D721Med (cell line): ENCODE measurements at places on chromosomes 7 and 10.

DNA sequence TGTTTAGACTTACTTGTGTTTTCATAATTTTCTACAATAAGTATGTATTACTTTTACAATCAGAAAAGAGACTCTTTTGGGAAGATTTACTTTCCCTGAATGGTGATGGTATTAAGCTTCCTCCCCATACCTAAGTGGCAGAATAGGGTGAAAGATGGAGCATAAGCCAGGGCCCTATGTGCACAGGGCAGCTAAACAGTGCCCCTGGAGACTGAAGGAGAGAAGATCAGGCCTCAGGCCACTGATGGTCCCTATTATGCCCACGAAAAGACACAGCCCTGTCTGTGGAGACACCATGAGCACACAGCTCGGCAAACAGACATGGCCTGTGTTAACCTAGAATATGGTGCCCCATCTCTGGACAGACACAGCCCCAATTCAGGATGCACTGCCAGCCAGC is 139.4 kb downstream of the OAT start:
- DNase-seq, result no peak

GRCh38 chr7:21160401-21160800 is 267.5 kb upstream of the SP4 start:
- DNase-seq, result no peak

DNA sequence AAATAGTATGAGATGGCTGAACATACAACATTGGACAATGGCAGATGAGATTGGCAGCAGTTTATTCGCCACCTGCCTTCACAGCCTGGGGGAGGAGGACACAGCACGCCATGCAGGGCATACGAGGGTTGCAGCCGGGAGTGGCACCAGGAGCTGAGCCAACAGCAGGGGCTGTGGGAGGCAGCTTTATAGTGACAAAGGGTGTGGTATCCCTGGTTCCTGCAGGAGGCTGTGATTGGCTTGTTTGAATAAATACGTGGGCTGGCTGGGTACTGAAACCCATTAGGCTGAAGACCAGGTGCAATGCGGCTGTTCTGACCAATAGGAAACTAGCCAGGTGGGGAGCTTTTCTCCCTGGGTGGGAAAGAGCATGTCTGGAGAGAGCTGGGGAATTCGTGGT is 68.9 kb upstream of the LEP start:
- DNase-seq, result no peak

DNA sequence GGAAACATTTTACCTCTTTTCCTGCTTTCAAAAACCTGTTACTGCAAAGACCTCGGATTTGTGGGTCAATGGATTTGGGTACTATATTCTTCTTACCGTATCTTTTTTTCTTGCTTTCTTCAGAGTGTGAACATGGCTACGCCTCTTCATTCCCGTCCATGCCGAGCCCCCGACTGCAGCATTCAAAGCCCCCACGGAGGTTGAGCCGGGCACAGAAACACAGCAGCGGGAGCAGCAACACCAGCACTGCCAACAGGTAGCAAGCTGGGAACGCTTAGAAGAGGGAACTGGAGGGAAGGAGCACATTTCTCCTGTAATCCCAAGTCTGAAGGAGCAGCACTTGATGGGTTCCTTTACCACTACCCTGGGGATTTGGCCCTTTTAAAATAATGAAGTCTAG is 20.7 kb downstream of the MXI1 start:
- no peak for DNase-seq

- no peak for DNase-seq
These were observed 58.1 kb downstream of the CCDC186 start for GRCh38 chr10:114115661-114116445.

GRCh38 chr10:125038637-125039036 is 96.7 kb downstream of the ZRANB1 start:
- no peak for DNase-seq

GRCh38 chr10:73559590-73559989 is 31.6 kb downstream of the USP54 start:
- no peak for DNase-seq

DNA sequence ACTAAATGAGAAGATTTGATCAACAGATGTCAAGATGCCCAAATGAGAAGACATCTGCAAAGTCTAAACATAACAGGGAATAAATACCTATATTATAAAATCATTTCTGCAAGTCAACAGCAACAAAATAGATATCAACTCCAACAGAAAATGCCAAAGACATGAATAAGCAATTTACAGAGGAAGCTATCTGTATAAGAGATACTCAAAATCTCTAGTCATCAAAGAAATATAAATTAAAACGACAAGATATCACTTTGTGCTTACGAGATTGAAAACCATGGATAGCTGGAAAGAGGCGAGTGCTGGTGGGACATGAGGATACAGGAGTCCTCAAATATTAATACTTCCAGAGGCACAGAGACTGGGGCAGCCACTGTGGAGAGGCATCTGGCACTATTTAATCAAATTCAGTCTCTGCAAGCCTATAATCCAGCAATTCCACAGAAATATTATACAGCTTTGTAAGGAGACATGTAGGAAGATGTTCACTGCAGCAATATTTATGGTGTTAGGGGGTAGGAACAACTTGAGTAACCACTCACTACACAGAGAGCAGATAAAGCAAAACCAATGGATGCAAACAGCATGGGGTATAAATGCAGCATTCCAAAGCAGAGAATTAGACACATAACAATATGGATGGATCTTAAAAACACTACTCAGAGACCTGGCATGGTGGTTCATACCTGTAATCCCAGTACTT is 4.8 kb downstream of the DNMBP start:
- no peak for DNase-seq

DNA sequence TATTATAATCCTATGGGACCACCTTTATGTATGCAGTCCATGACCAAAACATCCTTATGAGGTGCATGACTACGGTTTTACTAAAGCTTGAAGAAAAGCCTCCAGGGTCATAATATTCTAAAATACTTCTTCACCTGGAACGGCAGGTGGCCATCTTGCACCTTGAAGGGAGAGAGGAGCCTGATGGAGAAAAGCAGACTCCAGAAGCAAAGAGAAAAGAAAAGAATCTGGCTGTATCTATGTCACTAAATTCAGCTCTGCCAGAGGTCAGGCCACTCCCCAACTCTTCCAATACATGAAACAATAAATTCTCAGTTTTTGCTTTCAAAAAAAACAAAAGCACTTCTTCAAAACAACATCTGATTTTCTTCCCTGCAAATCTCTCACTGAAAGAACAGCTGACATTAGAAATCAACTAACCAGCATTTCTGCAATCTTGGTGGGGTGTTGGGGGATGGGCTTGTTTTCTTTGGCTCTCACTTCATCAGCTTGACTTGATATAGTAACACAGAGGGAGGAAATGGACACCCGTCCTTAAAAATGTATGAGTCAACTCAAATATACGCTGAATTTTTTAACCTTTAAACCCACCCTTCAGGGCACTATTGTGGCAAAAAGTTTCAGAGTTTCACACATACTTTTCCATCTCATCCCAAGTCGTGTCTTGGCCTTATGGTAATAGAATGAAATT is 21.7 kb downstream of the HIBADH start:
- no peak for DNase-seq

GRCh38 chr7:91247500-91247899 is 16.7 kb upstream of the FZD1 start:
- no peak for DNase-seq

DNA sequence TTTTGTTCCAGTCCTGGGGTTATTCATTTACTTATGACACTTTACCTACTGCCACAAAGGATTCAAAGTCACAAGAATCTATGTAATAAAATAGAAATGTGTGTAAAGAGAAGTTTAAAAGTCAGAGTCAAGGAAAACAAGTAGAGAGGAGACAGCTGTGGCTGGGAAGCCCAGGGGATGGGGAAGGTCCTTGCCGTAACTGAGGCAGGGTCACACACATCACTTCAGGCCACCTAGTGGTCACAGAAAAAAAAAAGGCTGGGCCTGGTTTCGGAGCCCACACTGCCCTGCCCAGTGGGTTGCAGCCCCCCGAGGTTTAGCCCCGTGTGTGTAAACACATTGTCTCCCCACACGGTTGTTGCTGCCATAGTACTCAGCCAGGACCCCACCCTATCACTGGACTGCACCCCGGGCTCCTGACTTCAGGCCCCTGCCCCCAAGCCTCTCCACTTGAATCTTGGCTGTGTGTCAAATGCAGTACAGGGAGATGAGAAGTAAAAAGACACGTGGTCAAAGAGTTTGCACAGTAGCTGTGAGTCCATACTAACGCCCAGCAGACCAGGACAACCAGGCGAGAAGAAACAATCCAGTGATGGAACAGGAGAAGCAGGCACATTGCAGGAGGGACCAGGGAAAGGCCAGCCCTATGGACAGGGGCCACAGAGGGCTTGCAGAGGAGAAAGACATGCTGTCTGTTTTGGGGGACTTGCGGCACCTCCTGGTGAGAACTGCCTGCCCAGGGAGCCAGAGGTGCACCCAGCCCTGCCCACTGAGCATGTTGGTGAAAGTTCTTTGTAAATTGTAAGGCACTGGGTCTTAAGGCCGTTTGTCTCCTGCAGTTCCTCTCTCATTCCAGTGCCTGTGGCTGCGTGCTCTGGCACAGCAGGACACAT is 91.4 kb upstream of the MACROH2A2 start:
- DNase-seq, result no peak

DNA sequence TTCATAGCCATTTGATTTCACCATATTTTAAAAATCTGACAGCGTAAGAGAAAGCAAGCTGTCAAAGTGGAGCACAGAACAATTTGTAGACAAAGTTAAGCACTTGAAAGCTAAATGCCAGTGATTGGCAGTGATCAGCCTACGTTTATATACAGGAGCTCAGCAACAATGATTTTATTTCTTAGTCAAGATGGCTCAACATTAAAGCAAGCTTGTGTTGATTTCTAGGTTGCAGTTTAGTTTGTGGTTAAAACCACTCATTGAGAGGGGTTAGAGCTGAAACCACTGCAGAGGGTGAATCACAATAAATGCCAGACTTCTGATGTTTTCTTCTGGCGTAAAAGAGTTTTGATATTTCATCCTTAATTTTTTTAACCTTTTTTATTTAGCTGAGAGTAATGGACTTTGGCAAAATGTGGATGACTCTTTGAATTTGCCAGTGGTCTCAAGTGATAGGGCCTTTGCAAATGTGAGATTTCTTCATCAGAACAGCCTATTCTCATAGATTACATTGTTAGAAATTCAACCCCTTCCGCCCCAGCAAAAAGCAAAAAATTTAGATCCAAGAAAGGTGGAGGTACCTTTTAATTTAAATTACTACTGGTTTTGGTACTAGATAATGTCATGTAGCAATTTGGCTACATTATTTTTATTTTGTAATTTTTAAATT is 73.8 kb downstream of the SHOC2 start:
- DNase-seq, result no peak

DNA sequence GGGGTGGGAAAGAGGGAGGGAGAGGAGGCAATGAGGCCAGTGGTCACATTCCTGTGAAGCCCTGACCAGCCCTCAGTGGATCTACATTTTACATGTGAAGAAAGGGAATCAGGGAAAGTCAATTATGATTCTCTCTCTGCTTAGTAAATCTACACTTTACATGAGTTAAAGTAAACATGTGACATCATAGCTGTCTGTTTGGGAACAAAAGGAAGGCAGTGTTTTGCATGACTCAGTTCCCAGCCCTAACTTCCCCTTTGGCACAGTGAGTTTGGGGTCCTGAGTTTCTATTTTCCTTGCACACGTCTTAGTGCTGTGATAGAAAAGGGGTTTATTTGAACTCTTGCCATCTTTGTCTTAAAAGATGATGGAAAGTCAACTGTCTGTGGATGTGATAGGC is 615.1 kb downstream of the SDK1 start:
- no peak for DNase-seq

GRCh38 chr7:84181628-84182027 is 13.0 kb downstream of the SEMA3A start:
- DNase-seq, result no peak

- no peak for DNase-seq
These were observed 101.1 kb downstream of the PLXNA4 start for GRCh38 chr7:132475037-132475668.

DNA sequence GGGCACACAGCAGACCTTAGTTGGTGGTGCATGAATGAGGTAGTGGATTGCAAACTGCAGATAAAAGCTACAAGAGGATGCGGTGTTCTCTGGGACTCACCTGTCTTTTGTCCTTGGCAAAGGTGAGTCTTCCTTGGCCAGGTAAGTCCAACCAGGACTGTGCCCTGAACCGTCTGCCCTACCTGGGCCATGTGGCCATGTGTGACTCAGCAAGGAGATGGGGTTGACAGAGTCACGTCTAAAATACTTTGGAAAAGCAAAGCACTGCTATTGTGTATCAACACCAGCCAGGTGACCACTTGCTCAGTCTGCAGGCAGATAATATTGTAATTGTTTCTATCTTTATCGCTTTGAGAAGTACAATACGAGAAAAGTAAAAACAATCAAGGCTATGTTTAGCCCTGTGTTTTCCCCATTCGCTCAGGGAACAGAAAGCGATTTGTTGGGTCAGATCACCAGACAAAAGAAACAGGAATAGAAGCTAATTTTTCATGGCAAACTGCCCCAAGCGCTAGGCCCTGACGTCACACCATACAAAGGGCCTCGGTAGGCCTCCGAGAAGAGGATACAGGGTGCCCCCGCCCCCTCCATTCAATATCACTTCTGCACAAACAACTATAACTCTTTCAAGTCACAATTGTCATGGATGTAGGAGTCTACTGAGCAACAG is 57.3 kb downstream of the FAM53B start:
- DNase-seq, result no peak

GRCh38 chr7:86202833-86203232 is 440.9 kb upstream of the GRM3 start:
- DNase-seq, result no peak

DNA sequence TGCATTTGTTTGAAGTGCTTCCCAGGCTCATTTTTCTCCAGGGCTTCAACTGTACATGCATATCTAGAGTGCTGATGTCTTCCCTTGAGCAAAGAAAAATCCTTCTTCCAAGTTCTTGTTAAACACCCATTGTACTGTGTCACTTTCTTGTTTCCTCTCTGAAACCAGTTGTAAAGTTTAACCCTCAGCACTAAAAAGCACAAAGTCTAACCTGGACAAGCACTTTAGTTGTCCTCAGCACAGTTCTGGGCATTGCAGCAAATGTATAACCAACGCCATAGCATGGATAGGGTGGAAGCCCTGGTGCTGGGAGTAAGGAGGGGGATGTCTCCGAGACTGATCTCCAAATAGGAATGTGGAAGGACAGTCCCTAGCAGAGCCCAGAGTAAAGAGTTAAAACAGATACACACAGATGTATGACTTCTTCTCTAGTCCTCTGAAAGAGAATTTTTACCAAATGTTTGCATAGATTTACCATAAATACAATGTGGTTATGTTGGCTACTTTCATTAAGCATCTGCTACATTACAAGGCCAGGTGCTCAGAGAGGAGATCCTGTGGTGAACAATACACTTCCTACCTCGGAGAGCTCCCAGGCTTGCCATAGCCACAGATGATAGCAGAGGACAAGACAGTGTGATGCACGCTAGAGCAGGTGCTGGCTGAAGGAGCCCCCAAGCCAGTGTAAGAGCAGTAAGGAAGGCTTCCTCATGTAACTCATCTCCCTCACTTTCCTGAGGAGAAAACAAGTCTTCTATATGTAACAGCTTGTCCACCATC is 57.0 kb downstream of the DNAJC12 start:
- no peak for DNase-seq

DNA sequence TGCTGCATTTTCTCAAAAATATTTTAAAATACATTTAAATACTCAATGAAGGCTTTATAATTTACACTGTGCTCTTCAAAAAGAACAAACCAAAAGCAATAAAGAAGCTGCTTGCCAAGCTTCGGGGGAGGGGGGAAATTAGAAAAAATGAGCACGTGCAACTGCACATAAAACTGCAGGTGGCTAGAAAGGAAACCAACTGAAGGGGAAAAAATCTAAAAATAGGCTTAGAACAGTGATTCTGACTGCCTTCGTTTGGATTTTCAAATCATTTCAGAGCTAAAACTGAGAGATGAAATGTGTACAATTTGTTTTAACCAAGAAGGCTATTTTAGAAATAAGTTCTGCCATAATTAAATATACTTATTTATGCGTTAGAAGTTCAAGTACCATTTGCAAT is 61.4 kb downstream of the ABI1 start:
- no peak for DNase-seq
